ENCODE measurements at places on chromosomes 3 and 15. TPM values are rescaled to one million over a fixed set of nuclear protein-coding genes. Genes with fewer than 3 reads are reported as not detected.

RNF123 gene
- 14.8 TPM for total RNA-seq

DPPA2 gene
- not detected for total RNA-seq

MOBP gene
- not detected for total RNA-seq

TMIE gene
- not detected for total RNA-seq

PLSCR4 gene
- 494 TPM for total RNA-seq

TMC3 gene
- not detected for total RNA-seq

LDHAL6B gene
- total RNA-seq: not detected

UQCC5 gene
- 8.3 TPM for total RNA-seq

ASB7 gene
- 13.3 TPM for total RNA-seq

PSMD2 gene
- total RNA-seq: 389 TPM

SPESP1 gene
- total RNA-seq: 0.87 TPM

GHRL gene
- 0.40 TPM for total RNA-seq

LIPC gene
- 0.22 TPM for total RNA-seq

ALS2CL gene
- total RNA-seq: 5.8 TPM

CFAP100 gene
- total RNA-seq: not detected

ZNF385D gene
- 1.8 TPM for total RNA-seq

PTPRG gene
- 5.8 TPM for total RNA-seq

TPRA1 gene
- total RNA-seq: 20.0 TPM

REC114 gene
- not detected for total RNA-seq

ITPR1 gene
- 22.6 TPM for total RNA-seq

RPS17 gene
- 2,061 TPM for total RNA-seq

ADGRG7 gene
- total RNA-seq: not detected

VIPR1 gene
- total RNA-seq: not detected

CLDN16 gene
- not detected for total RNA-seq

WDR82 gene
- total RNA-seq: 78.8 TPM

SH2D7 gene
- total RNA-seq: not detected

GRIP2 gene
- not detected for total RNA-seq

GOLGA6D gene
- total RNA-seq: not detected

BOC gene
- not detected for total RNA-seq

ENTPD3 gene
- not detected for total RNA-seq

PROK2 gene
- total RNA-seq: not detected

CCR1 gene
- not detected for total RNA-seq

C3orf22 gene
- total RNA-seq: not detected

SMC4 gene
- total RNA-seq: 26.8 TPM

RPP25 gene
- 26.0 TPM for total RNA-seq

RBPMS2 gene
- total RNA-seq: under 0.01 TPM

RAD54L2 gene
- total RNA-seq: 10.5 TPM

ST3GAL6 gene
- 24.8 TPM for total RNA-seq

SRGAP3 gene
- 0.44 TPM for total RNA-seq

LRRC2 gene
- total RNA-seq: under 0.01 TPM

ATP13A4 gene
- under 0.01 TPM for total RNA-seq
